Left renal cortex interstitium (tissue), 4 donors: ENCODE measurements at places on chromosomes 7 and 10. TPM values are rescaled to one million over a fixed set of nuclear protein-coding genes. Genes with fewer than 3 reads are reported as not detected.

The AASS gene
- 35.3 TPM for polyA plus RNA-seq

The SLC18A3 gene
- polyA plus RNA-seq = 0.06 TPM

The OR6V1 gene
- not detected for polyA plus RNA-seq

The C10orf88 gene
- polyA plus RNA-seq = 15.2 TPM

DNA sequence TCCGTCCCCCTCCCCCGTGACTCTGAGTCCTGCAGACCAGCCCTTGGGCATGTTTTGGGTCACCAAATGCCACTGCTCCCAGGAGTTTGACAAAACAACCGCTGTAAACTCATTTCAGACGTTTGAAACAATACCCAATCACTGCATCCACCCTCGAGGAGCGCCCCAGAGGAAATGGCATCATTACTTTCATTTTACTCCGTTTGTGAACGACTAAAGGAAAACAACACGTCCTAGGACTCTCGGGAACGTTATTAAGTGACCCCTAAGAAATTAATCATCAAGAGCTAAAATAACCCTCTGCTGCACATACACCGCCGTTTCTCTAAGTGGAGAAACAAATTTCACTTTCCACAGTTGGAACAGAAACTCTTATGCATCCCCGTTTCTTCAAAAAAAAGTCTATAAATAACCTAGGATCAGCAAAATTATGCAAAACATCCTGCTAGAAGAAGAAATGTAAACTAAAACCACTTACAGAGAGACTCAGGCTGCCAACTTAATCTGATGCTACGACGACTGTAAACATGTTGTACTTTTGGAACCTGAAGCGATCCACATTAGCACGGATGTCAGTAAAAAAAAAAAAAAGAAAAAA, 109.9 kb upstream of the EFCAB10 start:
- DNase-seq = peak; percentile 31

DNA sequence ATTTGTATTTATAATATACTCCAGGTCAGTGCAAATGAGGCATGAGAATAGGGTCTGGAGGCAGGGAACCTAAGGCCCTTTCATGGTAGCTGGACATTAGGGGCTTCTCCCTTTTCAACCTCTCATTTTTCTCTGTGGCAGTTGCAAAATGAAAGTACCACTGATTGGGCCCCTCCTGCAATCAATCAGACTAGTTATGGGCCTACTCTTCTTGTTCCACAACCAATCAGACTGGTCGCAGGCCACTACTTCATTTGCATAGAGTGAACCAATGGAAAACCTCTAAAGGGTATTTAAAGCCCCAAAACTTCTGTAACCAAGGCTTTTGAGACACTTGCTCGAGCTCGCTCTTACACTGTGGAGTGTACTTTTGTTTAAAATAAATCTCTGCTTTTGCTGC, 10.0 kb upstream of the PRPS1L1 start:
- DNase-seq = no peak

GRCh38 chr7:70719125-70719524, 412.8 kb upstream of the GALNT17 start:
- DNase-seq = no peak
